Vagina (tissue), 2 donors: ENCODE measurements at places on chromosomes 2 and 18. TPM values are rescaled to one million over a fixed set of nuclear protein-coding genes. Genes with fewer than 3 reads are reported as not detected.

Gene FER1L5
- total RNA-seq, result 0.74 TPM

Gene IL1R2
- 63.3 TPM for total RNA-seq

DNA sequence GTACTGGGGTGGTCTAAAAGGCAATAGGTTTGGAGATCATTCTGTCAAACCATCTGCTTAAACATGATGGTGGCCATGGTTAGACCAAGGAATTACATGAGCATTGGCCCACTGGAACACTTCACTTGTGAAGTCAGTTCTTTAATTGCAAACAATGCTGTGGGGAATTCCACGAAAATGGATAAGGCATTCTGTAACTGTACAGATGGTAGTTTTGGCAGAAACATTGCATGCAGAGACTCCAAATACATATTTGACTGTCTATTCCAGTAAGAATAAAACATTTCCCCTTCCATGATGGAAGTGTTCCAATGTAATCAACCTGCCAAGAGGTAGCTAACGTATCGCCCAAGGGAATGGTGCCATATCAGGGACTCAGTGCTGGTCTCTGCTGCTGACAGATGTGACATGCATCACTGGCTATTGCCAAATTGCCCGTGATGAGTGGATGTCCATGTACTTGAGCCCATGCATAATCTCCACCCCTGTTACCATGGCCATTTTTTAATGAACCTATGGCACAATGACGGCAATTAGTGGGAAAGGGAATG lies 417.9 kb downstream of the CDH7 start:
- H3K27me3 ChIP-seq, result no peaks in the 10 kb centered on the region
- no peaks in the 10 kb centered on the region for H3K4me1 ChIP-seq
- H3K36me3 ChIP-seq, result no peaks in the 10 kb centered on the region
- H3K27ac ChIP-seq, result no peak overlapping the region

DNA sequence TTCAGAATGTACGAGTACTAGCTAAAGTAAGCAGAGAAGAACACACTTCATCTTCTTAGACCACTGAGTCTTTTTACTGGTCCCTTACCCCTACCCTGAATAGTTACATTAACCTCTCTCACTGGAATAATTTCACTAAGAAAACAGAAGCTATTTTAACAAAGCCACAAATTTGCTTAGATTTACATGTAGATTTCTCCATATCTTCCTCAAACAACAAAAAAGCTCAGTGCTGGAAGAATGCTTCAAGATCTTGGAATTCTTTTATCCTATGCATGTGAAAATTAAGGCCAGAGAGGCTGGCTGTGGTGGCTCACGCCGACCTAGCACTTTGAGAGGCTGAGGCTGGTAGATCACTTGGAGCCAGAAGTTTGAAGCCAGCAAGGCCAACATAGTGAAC lies 35.2 kb downstream of the MOGAT1 start:
- H3K4me1 ChIP-seq, result peaks cover 16% of the 10 kb centered on the region
- H3K36me3 ChIP-seq, result no peaks in the 10 kb centered on the region

DNA sequence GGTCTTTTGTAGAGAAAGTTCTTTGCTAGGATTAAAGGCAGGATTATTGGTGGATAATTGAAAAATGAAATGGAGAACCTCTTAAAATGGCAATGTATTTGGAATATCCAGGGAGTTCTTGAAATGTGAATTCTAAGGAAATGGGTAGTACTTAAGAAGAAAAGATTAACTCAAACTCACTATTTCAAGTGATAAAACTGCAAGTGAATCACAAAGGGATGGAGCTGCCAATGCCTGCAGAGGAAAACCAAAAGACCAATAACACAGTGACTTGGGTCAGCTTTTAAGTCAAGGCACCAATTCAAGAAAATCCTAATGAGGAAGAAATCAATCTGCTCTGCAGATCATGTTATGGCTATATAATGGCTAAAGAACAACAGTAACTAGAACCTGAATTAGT lies 67.6 kb upstream of the ETAA1 start:
- no peak for DNase-seq
- H3K4me1 ChIP-seq, result no peaks in the 10 kb centered on the region
- H3K36me3 ChIP-seq, result no peaks in the 10 kb centered on the region

DNA sequence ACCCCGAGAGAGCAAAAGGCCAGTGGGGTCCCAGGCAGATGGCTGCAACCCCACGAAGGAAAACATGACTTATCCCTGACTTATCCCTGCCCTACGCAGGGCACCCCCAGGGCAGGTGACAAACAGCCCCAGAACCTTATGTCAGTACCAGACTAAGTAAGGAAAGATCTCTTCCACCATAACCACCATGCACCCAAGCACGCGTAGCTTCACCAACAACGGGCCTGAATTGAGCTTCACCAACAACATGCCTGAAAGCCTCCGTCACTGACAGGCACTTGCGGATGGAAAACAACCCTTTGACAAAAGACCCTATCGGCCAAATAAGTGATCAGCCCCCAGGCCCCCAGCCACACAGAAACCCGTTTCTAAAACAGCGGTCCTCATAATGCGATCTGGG lies 34.1 kb downstream of the HDAC4 start:
- DNase-seq, result no peak
- no peaks in the 10 kb centered on the region for H3K4me1 ChIP-seq
- H3K27ac ChIP-seq, result no peak overlapping the region

DNA sequence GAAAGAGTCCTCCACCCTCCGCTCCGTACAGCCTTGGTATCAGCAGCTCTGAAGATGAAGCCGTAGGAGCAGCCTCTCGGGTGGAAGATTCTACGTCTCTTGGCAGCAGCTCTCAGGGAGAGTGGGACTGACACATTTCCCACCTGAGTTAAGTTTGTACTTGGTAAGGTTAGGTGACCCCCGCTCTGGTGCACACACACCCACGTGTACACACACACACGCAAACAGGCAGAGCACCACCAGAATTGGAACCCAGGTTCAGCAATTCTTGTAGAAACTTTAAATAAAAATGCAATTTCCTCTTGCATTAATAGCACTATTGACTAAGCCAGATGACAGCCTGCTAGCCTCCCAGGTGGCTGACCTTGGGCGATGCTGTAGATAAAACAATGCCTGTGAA lies 111.5 kb downstream of the MBP start:
- H3K4me3 ChIP-seq, result no peak overlapping the region
- no peaks in the 10 kb centered on the region for H3K36me3 ChIP-seq
- no peak overlapping the region for H3K27ac ChIP-seq
- peaks cover 4% of the 10 kb centered on the region for H3K4me1 ChIP-seq
- H3K27me3 ChIP-seq, result no peaks in the 10 kb centered on the region

GRCh38 chr2:72137498-72138010 lies 10.1 kb downstream of the CYP26B1 start:
- no peak overlapping the region for H3K4me3 ChIP-seq
- peaks cover 15% of the 10 kb centered on the region for H3K4me1 ChIP-seq
- H3K27ac ChIP-seq, result no peak overlapping the region
- H3K27me3 ChIP-seq, result no peaks in the 10 kb centered on the region
- no peak for DNase-seq
- no peaks in the 10 kb centered on the region for H3K36me3 ChIP-seq
